SJCRH30 (cell line): ENCODE measurements at places on chromosomes 1 and 21. TPM values are rescaled to one million over a fixed set of nuclear protein-coding genes. Genes with fewer than 3 reads are reported as not detected.

Gene AMY1C
- 0.10 TPM in 1 of 2 replicates, not detected in the other for total RNA-seq

Gene KRTAP11-1
- not detected in 2 replicates for total RNA-seq

Gene FYB2
- not detected in 2 replicates for total RNA-seq

Gene CD53
- 0.08 and 0.15 TPM in 2 replicates for total RNA-seq

Gene TRIM46
- total RNA-seq, result 0.79 and 1.0 TPM in 2 replicates

Gene SH3BP5L
- 14.2 and 15.8 TPM in 2 replicates for total RNA-seq

Gene WLS
- total RNA-seq, result 38.1 and 43.2 TPM in 2 replicates

Gene PPM1J
- 0.85 and 1.2 TPM in 2 replicates for total RNA-seq

Gene CCDC181
- 0.46 and 1.2 TPM in 2 replicates for total RNA-seq

Gene CTTNBP2NL
- 12.1 and 13.2 TPM in 2 replicates for total RNA-seq

Gene IQCC
- 5.6 and 6.1 TPM in 2 replicates for total RNA-seq

Gene ANKRD65
- total RNA-seq, result 6.1 and 6.2 TPM in 2 replicates

Gene IL20
- total RNA-seq, result not detected in 2 replicates

Gene FMO1
- total RNA-seq, result not detected in 2 replicates

Gene LYPD8
- 0.91 and 1.6 TPM in 2 replicates for total RNA-seq

Gene LEFTY2
- total RNA-seq, result 0.56 and 0.77 TPM in 2 replicates

Gene C8B
- total RNA-seq, result not detected in 2 replicates

Gene PSRC1
- 67.5 and 73.2 TPM in 2 replicates for total RNA-seq

Gene HHIPL2
- total RNA-seq, result 9.5 and 11.7 TPM in 2 replicates

Gene HSD17B7
- 20.6 and 21.2 TPM in 2 replicates for total RNA-seq

Gene NR5A2
- total RNA-seq, result 0.84 and 1.0 TPM in 2 replicates

Gene RNF186
- 0.73 and 0.86 TPM in 2 replicates for total RNA-seq

Gene DRAXIN
- total RNA-seq, result 7.1 and 8.0 TPM in 2 replicates

Gene DNASE2B
- not detected in 2 replicates for total RNA-seq

Gene ADGRL2
- total RNA-seq, result 90.3 and 98.0 TPM in 2 replicates

Gene VSIG8
- not detected in 2 replicates for total RNA-seq

Gene NBPF4
- 1.2 and 1.4 TPM in 2 replicates for total RNA-seq

Gene C2CD4D
- 0.08 TPM in 1 of 2 replicates, not detected in the other for total RNA-seq

Gene TMEM79
- 2.6 and 2.7 TPM in 2 replicates for total RNA-seq

Gene SF3B4
- 32.6 and 34.9 TPM in 2 replicates for total RNA-seq

Gene PGLYRP3
- not detected in 2 replicates for total RNA-seq

Gene RAB7B
- not detected in 2 replicates for total RNA-seq

Gene GRIK3
- not detected in 2 replicates for total RNA-seq

Gene TDRD5
- not detected in 2 replicates for total RNA-seq

Gene PCSK9
- total RNA-seq, result 0.15 and 0.22 TPM in 2 replicates

Gene SPATA45
- not detected in 2 replicates for total RNA-seq

Gene TFF2
- total RNA-seq, result not detected in 2 replicates

Gene SPATA1
- 0.97 TPM in 1 of 2 replicates, not detected in the other for total RNA-seq

Gene CXADR
- total RNA-seq, result 1.7 and 2.1 TPM in 2 replicates

Gene EGLN1
- 23.8 and 26.7 TPM in 2 replicates for total RNA-seq

Gene PTGFRN
- total RNA-seq, result 146 and 148 TPM in 2 replicates

Gene OTUD7B
- 13.1 and 13.3 TPM in 2 replicates for total RNA-seq

Gene EIF4G3
- total RNA-seq, result 65.7 and 66.8 TPM in 2 replicates

Gene DYNLT5
- not detected in 2 replicates for total RNA-seq

Gene TSSK3
- total RNA-seq, result 1.0 and 1.2 TPM in 2 replicates

Gene SPRR2A
- total RNA-seq, result not detected in 2 replicates

Gene THEMIS2
- 13.4 and 13.7 TPM in 2 replicates for total RNA-seq

Gene LRRC38
- total RNA-seq, result not detected in 2 replicates

Gene LCE2B
- total RNA-seq, result not detected in 2 replicates

Gene LCK
- 0.43 TPM in 1 of 2 replicates, not detected in the other for total RNA-seq

Gene CELA3B
- not detected in 2 replicates for total RNA-seq

Gene KDM5B
- total RNA-seq, result 33.7 and 37.0 TPM in 2 replicates

Gene FALEC
- total RNA-seq, result 0.28 TPM in 1 of 2 replicates, not detected in the other

Gene SLC44A5
- 0.33 and 0.47 TPM in 2 replicates for total RNA-seq

Gene UTS2
- not detected in 2 replicates for total RNA-seq

Gene IRF6
- not detected in 2 replicates for total RNA-seq

Gene CLCA1
- not detected in 2 replicates for total RNA-seq
